ENCODE measurements at places on chromosomes 1 and 21.

DNA sequence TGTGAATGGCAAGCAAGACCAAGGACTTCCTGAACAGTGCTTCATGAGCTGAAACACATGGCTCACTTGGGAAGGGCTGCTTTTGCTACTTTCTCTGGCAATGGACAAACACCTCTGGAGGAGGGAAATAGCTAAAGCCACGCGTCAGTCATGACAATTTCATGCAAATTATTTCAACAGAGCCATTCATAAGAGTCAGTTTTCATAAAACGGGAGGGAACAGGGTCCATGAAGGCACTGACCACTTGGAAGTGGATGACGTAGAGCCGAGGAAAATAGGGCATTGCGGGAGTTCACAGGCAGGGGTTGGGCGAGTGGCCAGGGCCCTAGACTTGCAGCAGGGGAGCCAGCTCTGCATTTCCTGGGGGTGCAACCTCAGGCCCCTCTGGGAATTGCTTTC is 43.9 kb downstream of the SDC3 start:
- no peak for DNase-seq

DNA sequence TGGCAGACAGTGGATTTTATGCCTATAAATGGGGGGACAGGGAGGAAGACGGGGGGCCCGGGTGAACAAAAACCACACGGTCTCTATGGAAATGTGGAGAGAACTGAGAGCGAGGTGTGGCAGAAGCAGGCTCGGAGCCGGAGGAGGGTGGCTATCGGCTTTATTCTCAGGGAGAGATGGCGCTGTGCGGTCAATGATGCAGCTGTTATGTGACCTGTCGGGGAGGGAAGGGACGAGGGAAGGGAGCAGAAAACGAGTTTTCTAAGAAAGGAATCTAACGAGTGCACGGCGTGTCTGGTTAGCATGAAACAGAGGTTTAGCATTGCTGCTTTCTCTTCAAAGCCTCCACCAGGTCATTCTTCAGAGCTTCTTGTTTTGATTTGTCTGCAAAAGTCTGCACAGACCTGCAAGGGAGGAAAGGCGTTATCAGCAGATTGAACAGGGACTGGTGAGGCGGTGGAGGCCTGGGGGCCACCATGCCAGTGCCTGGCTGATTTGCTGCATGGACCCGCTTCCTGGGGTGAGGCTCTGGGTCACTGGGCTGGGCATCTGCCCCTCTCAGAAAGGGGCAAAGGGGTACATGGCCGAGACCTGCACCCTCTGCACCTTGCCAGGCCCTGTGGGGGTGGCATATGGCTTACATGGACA is 27.2 kb downstream of the SLC66A1 start:
- DNase-seq = no peak

DNA sequence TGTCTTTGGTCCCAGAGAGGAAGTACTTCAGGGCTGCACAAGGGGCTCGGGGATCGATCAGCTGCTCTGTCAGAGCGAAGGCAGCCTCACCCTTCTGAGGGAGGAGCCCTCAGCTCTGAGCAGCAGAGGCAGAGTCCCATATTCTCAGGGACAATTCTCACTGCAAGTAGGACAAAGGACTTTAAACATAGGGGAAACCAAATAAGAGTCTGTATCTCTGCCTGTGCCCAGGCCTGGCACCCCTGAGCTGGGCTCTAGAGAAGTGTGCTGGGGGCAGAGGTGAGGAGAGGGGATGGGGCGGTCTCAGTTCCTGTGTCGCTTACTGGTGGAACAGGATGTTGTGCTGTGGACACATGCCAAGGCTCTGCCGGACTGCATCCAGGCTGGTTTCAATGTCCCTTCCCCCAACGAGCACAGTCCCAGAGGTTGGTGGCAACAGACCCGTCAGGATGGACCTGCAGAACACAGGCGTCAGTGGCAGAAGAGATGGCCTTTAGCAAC is 76.6 kb downstream of the ABCA4 start:
- DNase-seq = no peak

DNA sequence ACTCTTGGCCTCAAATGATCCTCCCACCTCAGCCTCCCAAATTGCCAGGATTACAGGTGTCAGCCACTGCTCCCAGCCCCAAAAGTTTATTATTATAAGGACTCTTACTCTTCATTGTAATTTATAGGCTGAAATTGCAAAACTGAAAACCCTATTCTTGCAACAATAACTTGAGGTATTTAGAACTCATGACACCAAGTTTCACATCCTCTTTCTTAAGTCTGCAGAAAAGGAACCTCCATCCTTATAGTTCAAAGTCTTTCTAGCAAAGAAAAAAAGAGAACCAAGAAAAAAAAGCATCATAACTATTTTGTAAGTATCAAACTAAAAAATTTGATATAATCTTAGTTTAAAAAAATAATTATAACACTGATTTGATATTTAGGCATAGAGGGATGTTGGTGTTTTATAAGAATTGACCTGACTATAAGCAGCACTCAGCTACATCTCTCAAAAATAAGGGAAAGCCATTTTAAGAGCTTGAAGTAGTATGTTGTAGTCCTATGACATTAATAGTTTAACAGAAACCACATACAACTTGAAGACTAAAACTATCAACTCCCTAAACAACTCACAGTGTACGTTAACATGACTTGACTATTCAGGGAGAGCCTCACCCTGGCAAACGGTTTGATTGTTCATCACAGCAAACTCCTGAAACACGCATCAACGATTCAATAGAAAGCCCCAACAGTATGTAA is 122.4 kb downstream of the AKT3 start:
- DNase-seq = no peak

- peak; percentile 73 for DNase-seq
Observed at GRCh38 chr1:45686015-45686287, 382 bp downstream of the GPBP1L1 start.
